Stomach (tissue), 19 donors: ENCODE measurements at places on chromosomes 16 and 17. TPM values are rescaled to one million over a fixed set of nuclear protein-coding genes. Genes with fewer than 3 reads are reported as not detected.

Gene KRTAP4-1
- not detected for polyA plus RNA-seq

Gene SLC38A8
- not detected for polyA plus RNA-seq

Gene ITGA2B
- 0.12 TPM for polyA plus RNA-seq

Gene VAT1L
- polyA plus RNA-seq = 0.61 TPM

Gene OSGIN1
- polyA plus RNA-seq = 10.5 TPM

GRCh38 chr17:58344791-58345157 is 7.2 kb downstream of the SUPT4H1 start:
- peaks cover 40% of the 10 kb centered on the region for H3K4me1 ChIP-seq
- H3K36me3 ChIP-seq = peaks cover 64% of the 10 kb centered on the region
- DNase-seq = no peak

GRCh38 chr17:31171701-31172100 is 76.9 kb downstream of the NF1 start:
- H3K27ac ChIP-seq = no peak overlapping the region
- H3K4me1 ChIP-seq = no peaks in the 10 kb centered on the region

DNA sequence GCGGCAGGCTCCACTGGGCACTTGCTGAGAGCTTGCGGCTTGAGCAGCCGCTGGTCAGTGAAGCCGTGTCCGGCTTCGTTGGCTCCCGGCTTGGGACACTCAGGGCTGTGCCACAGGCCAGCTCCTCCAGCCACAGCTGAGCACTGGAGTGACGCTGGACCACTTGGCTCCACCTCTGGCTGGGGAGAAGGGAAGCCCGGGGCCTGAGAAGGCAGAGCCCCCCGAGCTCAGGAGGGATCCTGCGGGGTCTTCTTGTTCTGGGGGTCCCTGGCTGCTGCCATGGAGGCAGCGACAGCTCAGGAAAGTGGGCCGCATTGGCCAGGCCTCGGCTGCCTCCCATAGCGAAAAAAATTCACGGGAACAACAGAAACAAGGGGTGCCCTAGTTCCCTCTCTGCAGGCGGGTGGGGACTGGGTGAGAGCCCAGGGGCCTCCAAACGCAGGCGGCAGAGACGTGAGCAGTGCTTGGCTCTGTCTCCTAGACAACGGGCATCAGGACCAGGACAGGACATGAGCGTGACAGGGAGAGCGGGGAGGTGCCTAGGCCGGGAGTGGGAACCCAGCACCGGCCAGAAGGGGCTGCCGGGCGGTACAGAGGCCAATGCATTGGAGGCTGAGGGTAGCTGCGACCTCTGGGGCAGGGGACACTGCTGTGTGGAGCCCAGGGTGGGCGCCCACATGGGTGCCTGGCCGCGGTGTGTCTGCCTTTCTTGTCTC is 37.7 kb downstream of the SLC7A5 start:
- no peaks in the 10 kb centered on the region for H3K4me1 ChIP-seq
- no peak for DNase-seq
- H3K27ac ChIP-seq = peak overlapping the region; percentile 86
- peaks cover 66% of the 10 kb centered on the region for H3K36me3 ChIP-seq

- no peak for DNase-seq
- no peak overlapping the region for H3K27ac ChIP-seq
- no peaks in the 10 kb centered on the region for H3K27me3 ChIP-seq
- H3K4me1 ChIP-seq = no peaks in the 10 kb centered on the region
Observed at GRCh38 chr17:46795379-46795952, 23.0 kb downstream of the WNT3 start.

DNA sequence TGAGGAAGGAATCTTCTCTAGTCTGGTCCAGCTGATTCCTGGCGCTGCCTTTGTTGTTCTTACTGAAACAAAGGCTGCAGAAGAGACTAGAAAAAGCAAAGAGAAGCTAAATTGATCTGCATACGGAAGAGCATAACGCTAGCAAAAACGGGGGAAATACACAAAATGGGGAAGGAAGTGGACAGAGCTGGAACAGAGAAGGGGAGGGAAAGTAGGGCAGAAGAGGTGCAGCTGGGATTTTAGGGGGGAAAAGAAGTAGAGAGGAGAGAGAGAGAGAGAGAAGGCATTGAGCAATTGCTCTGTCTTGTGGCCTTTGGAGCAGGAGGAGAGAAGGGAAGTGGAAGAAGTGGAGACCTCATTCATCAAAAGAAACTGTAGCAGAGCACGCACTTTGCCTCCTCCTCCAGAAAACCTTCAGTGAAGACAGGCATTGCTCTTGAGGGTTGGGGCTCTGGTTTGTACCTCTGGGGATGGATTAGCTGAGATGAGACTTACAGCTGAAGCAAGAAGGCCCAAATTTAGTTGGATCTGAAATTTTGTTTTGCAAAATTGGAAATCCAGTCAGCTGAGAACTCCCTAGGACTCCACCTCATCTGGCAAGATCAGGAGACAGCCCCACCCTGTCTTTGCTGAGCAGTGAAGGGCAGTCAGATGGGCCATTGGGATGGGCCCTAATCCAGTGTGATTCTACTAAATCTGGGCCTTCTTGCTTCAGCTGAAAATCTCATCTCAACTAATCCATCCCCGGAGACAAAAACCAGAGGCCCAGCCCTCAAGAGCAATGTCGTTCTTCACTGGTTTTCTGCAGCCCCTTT is 55.8 kb downstream of the CDRT4 start:
- DNase-seq = no peak
- no peaks in the 10 kb centered on the region for H3K36me3 ChIP-seq
- H3K4me3 ChIP-seq = no peak overlapping the region
- H3K4me1 ChIP-seq = peaks cover 14% of the 10 kb centered on the region
- H3K27ac ChIP-seq = peak overlapping the region; percentile 81
- no peaks in the 10 kb centered on the region for H3K27me3 ChIP-seq

DNA sequence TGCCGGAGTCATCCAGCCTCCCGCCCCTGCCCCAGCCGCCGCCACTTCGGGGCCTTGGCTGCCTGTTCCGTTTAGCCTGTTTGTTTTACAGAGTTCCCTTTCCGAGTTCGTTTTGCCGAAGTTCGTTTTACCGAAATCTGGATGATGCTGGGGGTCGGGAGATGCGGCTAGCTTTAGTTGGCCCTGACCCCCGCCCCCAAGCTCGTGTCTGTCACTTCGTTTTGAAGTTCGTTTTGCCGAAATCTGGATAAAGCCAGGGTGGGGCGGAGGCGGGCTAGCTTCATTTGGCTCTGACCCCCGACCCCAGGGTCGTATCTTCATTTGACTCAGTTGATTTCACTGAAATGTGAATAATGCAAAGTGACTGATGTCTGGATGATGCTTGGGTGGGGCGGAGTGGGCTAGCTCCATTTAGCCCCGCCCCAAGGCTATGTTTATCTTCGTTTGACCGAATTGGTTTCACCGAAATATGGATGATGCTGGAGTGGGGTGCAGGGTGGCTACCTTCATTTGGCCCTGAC is 591 bp downstream of the PSMD7 start:
- H3K4me1 ChIP-seq = peaks cover 37% of the 10 kb centered on the region
- H3K4me3 ChIP-seq = peak overlapping the region; percentile 91
- H3K27me3 ChIP-seq = no peaks in the 10 kb centered on the region
- H3K36me3 ChIP-seq = peaks cover 23% of the 10 kb centered on the region

- H3K27ac ChIP-seq = no peak overlapping the region
- DNase-seq = no peak
- no peaks in the 10 kb centered on the region for H3K27me3 ChIP-seq
- H3K36me3 ChIP-seq = no peaks in the 10 kb centered on the region
- H3K4me1 ChIP-seq = peaks cover 19% of the 10 kb centered on the region
- no peak overlapping the region for H3K4me3 ChIP-seq
Observed at GRCh38 chr17:79690466-79690865, 40.3 kb upstream of the ENPP7 start.

- DNase-seq = no peak
- H3K36me3 ChIP-seq = peaks cover 83% of the 10 kb centered on the region
- H3K4me3 ChIP-seq = no peak overlapping the region
- H3K4me1 ChIP-seq = peaks cover 11% of the 10 kb centered on the region
Observed at GRCh38 chr16:86549076-86549892, 5.8 kb downstream of the MTHFSD start.

- H3K36me3 ChIP-seq = no peaks in the 10 kb centered on the region
- H3K4me1 ChIP-seq = peaks cover 23% of the 10 kb centered on the region
- DNase-seq = peak; percentile 19
- no peaks in the 10 kb centered on the region for H3K27me3 ChIP-seq
Observed at GRCh38 chr17:63550817-63551639, 751 bp downstream of the DCAF7 start.

DNA sequence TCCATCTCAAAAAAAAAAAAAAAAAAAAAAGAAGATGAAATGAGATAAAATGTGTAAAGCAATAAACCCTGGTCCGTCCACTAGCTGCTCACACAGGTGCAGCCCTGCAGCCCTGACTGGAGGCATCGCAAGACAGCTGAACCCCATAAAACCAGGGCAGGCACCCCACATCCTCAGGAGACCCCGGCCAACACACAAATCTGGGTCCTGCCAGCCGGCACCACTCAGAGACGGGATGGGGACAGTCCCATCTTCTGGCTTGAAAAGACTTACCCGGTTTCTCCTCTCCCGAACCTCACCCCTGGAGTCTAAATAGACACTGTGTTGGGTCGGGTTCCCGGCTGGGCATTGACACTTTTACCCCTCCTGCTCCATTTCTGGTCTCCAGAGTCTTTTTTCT is 52.7 kb upstream of the TNRC6C start:
- no peak for DNase-seq
- no peaks in the 10 kb centered on the region for H3K4me1 ChIP-seq
- H3K4me3 ChIP-seq = no peak overlapping the region

DNA sequence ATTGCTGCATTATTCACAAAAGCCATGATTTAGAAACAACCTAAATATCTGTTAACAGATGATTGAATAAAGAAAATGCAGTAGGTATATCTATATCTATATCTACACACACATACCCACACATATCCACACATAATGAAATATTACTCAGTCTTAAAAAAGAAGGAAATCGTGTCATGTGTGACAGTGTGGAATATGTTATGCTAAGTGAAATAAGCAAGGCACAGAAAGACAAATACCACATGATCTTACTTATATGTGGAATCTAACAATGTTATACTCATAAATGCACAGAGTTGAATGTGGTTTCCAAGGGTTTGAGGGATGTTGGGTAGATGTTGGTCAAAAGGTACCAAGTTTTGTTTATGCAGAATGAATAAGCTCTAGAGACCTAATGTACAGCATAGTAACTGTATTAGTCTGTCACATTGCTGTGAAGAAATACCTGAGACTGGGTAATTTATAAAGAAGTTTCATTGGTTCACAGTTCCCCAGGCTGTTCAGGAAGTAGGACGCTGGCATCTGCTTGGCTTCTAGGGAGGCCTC is 156.1 kb downstream of the FTO start:
- no peak overlapping the region for H3K27ac ChIP-seq
- no peak overlapping the region for H3K4me3 ChIP-seq
- no peak for DNase-seq
- H3K36me3 ChIP-seq = no peaks in the 10 kb centered on the region

DNA sequence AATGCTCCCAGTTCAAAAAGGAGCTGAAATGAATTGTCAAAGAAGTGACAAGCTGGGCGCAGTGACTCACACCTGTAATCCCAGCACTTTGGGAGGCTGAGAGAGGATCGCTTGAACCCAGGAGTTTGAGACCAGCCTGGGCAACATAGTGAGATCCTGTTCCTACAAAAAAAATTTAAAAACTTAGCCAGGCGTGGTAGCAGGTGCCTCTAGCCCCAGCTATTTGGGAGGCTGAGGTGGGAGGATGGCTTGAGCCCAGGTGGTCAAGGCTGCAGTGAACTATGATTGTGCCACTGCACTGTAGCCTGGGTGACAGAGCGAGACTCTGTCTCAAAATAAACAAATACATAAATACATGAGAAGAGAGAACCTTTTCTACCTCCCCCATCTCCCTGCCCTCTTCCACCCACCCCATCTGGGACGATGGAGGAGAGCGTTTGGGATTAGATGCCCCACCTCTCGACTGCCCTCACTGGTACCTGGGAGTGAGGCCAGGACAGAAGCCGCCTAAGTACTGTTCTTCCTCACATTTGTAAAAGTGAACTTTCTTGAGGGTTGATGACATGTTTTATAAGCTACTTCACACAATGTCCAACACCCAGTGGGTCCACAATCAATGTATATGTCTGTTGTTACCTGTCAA is 2.4 kb downstream of the IL4R start:
- peak overlapping the region; percentile 100 for H3K27ac ChIP-seq
- no peak for DNase-seq
- H3K36me3 ChIP-seq = no peaks in the 10 kb centered on the region
- peak overlapping the region; percentile 94 for H3K4me3 ChIP-seq

- no peak overlapping the region for H3K27ac ChIP-seq
- no peak overlapping the region for H3K4me3 ChIP-seq
- H3K4me1 ChIP-seq = peaks cover 19% of the 10 kb centered on the region
- no peaks in the 10 kb centered on the region for H3K27me3 ChIP-seq
Observed at GRCh38 chr17:19343671-19344151, 18.8 kb downstream of the B9D1 start.

- peaks cover 23% of the 10 kb centered on the region for H3K4me1 ChIP-seq
- H3K27ac ChIP-seq = no peak overlapping the region
- DNase-seq = no peak
- peaks cover 49% of the 10 kb centered on the region for H3K36me3 ChIP-seq
- no peak overlapping the region for H3K4me3 ChIP-seq
- H3K27me3 ChIP-seq = no peaks in the 10 kb centered on the region
Observed at GRCh38 chr17:32482568-32483320, 4.0 kb upstream of the CDK5R1 start.

GRCh38 chr17:2435181-2435741 is 34.4 kb upstream of the MNT start:
- H3K27ac ChIP-seq = no peak overlapping the region
- no peak for DNase-seq
- H3K4me3 ChIP-seq = no peak overlapping the region
- no peaks in the 10 kb centered on the region for H3K27me3 ChIP-seq

DNA sequence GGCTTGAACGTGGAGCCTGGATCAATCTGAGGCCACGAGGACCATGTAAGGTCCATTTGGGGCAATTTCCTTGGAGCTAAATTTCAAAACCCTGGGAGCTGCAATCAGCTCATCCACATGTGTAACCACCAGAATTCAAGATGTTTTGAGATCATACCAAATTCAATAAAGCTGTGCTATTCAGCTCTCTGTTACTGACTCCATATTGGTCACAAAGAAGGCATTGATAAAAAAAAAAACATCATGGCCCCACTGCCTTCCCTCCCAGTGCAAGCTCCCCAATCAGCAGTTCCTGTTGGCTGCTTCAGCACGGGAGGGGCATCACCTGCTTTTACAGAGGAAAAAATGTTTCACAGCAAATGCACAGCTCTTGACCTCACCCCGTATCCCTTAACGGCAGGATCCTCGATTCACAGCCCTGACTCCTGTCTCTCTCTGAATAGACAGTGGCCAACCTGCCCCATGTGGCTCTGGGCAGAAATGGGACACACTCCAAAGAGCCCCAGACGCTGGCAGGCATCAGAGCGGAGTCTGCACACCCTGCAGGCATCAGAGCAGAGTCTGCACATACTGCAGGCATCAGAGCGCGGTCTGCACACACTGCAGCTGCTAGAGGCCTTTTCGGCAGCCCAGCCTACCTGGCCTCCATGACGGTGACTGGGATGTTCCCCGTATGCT is 37.1 kb downstream of the FANCA start:
- no peak overlapping the region for H3K27ac ChIP-seq
- peaks cover 14% of the 10 kb centered on the region for H3K36me3 ChIP-seq
- no peak overlapping the region for H3K4me3 ChIP-seq

GRCh38 chr16:19522760-19523159 is 862 bp upstream of the GDE1 start:
- no peak overlapping the region for H3K4me3 ChIP-seq
- peaks cover 74% of the 10 kb centered on the region for H3K4me1 ChIP-seq
- H3K36me3 ChIP-seq = peaks cover under 1% of the 10 kb centered on the region
- no peaks in the 10 kb centered on the region for H3K27me3 ChIP-seq
- DNase-seq = no peak
- H3K27ac ChIP-seq = no peak overlapping the region
